ENCODE measurements at places on chromosomes 6 and 20.
A peak's percentile ranks its signal among the peaks of the same experiment; 100 is the strongest.

GRCh38 chr6:73203098-73203497, 22.2 kb downstream of the KHDC1L start:
- H3K36me3 ChIP-seq, result no peaks in the 10 kb centered on the region
- DNase-seq, result no peak
- H3K4me3 ChIP-seq, result no peak overlapping the region
- peaks cover 5% of the 10 kb centered on the region for H3K27me3 ChIP-seq
- H3K27ac ChIP-seq, result no peak overlapping the region
- no peaks in the 10 kb centered on the region for H3K4me1 ChIP-seq

GRCh38 chr20:64146301-64146935, 17.8 kb upstream of the MYT1 start:
- peaks cover 16% of the 10 kb centered on the region for H3K36me3 ChIP-seq
- DNase-seq, result no peak
- no peak overlapping the region for H3K4me3 ChIP-seq
- no peaks in the 10 kb centered on the region for H3K4me1 ChIP-seq

GRCh38 chr20:9068841-9069663, at the start of gene PLCB4:
PLCB4 (plus strand) TSS chr20:9069087; CDS start chr20:9307815, 238,728 bp downstream.
- peak within 1 kb of the TSS; percentile 80 for H3K4me3 ChIP-seq
- H3K4me1 ChIP-seq, result peaks cover 6% of the 10 kb centered on the region
- no peak within 1 kb of the TSS for H3K27ac ChIP-seq
- peaks cover 16% of the 10 kb centered on the region for H3K27me3 ChIP-seq
- H3K36me3 ChIP-seq, result peaks cover 5% of the 10 kb centered on the region

DNA sequence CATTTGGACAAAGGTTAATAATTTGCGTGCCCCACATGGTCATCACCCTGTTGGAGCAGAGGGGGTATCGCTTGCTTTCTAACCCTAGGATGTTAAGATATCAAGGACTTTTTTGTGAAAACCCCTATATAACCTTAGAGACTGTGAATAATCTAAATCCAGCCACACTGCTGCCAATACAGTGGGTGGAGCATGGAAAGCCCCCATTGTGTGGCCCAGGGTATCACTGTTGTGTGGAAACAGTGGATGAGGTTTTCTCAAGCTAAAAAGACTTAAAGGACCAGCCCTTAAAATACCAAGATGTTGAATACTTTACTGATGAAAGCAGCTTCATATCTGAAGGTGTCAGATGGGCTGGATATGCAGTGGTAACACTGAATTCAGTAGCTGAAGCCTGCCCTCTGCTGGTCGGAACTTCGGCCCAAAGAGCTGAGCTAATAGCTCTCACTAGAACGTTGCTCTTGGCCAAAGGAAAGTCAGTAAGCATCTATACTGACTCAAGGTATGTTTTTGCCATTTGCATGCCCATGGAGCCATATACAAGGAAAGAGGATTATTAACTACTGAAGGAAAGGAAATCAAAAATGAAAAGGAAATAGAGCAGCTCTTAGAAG, 695.2 kb downstream of the PHF3 start:
- H3K4me3 ChIP-seq, result no peak overlapping the region
- no peaks in the 10 kb centered on the region for H3K36me3 ChIP-seq
- no peaks in the 10 kb centered on the region for H3K4me1 ChIP-seq
- H3K27me3 ChIP-seq, result no peaks in the 10 kb centered on the region
- no peak overlapping the region for H3K27ac ChIP-seq

GRCh38 chr6:38445925-38446324, 193.8 kb downstream of the BTBD9 start:
- no peak overlapping the region for H3K4me3 ChIP-seq
- no peak for DNase-seq
- no peak overlapping the region for H3K27ac ChIP-seq
- no peaks in the 10 kb centered on the region for H3K27me3 ChIP-seq
- peaks cover 11% of the 10 kb centered on the region for H3K36me3 ChIP-seq

DNA sequence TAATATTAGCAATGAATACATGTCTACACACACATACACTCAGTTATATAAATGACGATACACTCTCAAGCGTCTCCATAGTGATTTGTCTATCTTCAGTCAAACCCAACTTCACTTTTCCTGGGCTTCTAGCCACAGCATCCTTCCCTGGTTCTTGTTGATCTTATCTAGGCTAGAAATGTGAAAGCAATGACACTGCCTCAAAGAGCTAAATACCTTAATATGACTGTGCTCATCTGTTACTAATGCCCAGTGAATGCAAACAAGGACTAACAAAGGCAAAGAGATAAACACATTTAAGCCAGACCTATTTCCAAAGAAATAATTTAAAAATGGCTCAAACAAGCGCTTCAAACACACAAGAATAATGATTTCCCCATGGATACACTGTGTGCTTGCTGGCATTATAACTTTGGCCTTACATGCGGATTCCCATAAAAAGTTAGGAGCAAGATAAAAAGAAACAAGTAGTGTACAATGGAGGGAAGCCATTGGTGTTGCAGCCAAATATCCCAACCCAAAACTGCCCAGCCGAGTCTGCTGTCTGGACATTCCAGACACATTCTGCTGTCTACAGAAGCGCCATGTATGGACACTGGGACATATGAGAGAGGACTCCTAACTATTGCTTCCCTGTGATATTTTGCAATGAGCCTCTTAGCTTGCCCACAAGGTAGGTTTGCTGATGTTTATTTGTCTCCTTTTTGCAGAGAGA, 19.5 kb upstream of the DAAM2 start:
- peaks cover 35% of the 10 kb centered on the region for H3K27me3 ChIP-seq
- no peaks in the 10 kb centered on the region for H3K36me3 ChIP-seq
- H3K27ac ChIP-seq, result no peak overlapping the region
- H3K4me1 ChIP-seq, result no peaks in the 10 kb centered on the region
- H3K4me3 ChIP-seq, result no peak overlapping the region

DNA sequence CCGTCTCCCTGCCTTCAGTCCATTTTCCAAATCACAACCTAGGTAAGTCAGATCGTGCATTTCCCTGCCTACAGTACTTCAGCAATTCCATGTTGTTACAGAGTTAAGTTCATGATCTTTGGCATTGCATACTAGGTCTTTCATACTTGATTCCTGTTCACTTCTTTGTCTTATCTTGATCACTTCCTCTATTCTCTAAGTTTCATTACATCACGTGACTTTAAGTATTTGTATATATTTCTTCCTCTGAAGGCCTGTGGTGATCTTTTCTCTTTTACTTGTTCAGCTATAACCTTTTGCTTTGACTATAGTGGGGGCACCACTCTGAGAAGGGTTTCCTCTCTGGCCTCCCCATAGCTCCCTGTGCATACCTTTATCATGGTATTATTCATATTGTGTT, 100.2 kb downstream of the TRMT11 start:
- peaks cover 11% of the 10 kb centered on the region for H3K4me1 ChIP-seq
- peak overlapping the region; percentile 53 for H3K4me3 ChIP-seq
- no peak for DNase-seq
- H3K27me3 ChIP-seq, result no peaks in the 10 kb centered on the region
- peaks cover 10% of the 10 kb centered on the region for H3K36me3 ChIP-seq
- H3K27ac ChIP-seq, result peak overlapping the region; percentile 33

DNA sequence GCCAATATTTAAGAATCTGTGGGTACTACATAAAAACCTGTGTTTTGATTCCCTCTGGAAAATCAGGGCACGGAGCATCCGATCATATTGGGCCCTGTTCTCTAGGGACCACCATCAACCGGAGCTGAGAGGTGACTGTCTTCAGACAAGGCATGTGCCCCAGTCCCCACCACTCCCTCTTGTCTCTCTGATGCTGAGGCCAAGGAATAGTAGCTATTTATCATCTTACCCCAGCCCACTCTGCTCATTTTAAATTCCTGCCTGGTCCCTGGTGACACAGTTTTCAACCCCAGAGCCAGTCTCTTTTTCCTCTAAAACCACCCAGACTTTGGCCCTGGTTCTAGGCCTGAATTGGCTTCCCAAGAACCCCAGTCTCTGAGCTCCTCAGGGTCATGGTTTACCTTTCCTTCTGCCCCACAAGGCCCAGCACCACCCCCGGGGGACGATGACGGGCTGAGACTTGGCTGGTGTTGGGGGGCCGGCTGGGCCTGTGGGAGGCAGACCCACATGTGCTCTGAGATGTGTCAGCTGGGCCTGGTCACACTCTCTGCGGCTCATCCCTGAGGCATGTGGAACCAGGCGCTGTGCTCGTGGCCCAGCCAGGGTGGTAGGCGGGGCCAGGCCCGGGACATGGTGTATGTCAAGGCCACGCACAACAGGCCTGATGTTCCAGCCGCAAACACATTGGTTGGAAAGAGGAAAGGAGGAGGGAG, 114.4 kb downstream of the CEBPB start:
- DNase-seq, result no peak
- no peaks in the 10 kb centered on the region for H3K36me3 ChIP-seq
- no peaks in the 10 kb centered on the region for H3K4me1 ChIP-seq
- H3K27me3 ChIP-seq, result peaks cover 10% of the 10 kb centered on the region
- no peak overlapping the region for H3K27ac ChIP-seq

DNA sequence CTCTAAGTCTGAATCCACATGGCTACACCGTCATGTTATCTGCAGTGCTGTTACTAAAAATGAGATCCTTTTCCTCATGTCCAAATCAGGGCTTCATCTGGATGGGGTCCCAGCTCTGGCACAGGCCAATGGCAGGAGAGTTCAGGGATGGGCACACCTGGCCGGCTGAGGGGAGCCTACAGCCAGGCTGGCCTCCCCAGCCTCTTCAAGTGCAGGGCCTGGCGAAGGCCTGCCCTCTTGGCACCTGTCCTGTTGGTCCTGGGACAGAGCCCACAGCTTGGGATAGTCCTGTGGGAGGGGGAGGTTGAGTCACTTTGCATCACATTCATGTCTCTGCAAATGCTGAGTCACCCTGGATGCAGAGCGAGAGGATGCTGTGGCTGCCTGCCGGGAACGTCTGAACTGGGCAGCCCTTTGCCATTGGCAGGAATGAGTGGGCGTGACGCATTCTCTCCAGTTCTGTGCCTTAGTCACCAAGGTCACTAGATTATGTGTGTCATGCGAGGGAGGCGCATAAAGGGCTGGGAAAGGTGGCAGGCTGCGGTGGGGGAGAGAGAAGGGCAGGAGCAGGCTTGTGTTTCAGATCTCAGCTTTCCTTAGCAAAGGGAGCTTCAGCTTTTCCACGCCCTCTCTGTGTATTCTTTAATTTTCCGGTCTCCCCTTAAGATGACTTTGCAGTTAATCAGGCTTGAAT, 223.2 kb upstream of the ECI2 start:
- H3K4me1 ChIP-seq, result peaks cover 27% of the 10 kb centered on the region
- H3K4me3 ChIP-seq, result no peak overlapping the region
- peaks cover 22% of the 10 kb centered on the region for H3K27me3 ChIP-seq
- H3K36me3 ChIP-seq, result peaks cover 22% of the 10 kb centered on the region
- no peak overlapping the region for H3K27ac ChIP-seq
- DNase-seq, result no peak

- peak overlapping the region; percentile 59 for H3K27ac ChIP-seq
- H3K36me3 ChIP-seq, result peaks cover 9% of the 10 kb centered on the region
- no peak for DNase-seq
- peaks cover 9% of the 10 kb centered on the region for H3K4me1 ChIP-seq
- H3K27me3 ChIP-seq, result no peaks in the 10 kb centered on the region
Observed at GRCh38 chr6:35059596-35060345, 81.4 kb downstream of the TCP11 start.

- H3K27ac ChIP-seq, result no peak overlapping the region
- H3K27me3 ChIP-seq, result no peaks in the 10 kb centered on the region
- H3K36me3 ChIP-seq, result peaks cover 8% of the 10 kb centered on the region
- peaks cover 5% of the 10 kb centered on the region for H3K4me1 ChIP-seq
- no peak for DNase-seq
Observed at GRCh38 chr6:56520218-56520617, 122.5 kb downstream of the DST start.

- H3K36me3 ChIP-seq, result no peaks in the 10 kb centered on the region
- DNase-seq, result peak; percentile 26
- H3K4me3 ChIP-seq, result peak overlapping the region; percentile 92
- peaks cover 25% of the 10 kb centered on the region for H3K4me1 ChIP-seq
- H3K27me3 ChIP-seq, result peaks cover 43% of the 10 kb centered on the region
Observed at GRCh38 chr6:107488174-107488874, 1.6 kb upstream of the SOBP start.

DNA sequence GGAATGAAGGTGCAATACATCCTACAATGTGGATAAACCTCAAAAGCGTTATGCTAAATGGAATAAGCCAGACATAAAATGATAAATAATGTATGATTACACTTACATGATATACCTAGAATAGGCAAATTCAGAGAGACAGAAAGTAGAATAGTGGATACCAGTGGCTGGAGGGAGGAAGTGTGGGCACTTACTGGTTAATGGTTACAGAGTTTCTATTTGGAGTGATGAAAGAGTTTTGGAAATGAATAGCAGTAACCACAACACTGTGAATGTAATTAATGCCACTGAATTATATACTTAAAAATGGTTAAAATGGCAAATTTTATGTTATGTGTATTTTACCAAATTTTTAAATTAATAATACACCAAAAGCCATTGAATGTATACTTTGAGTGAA, 71.4 kb upstream of the CST7 start:
- no peaks in the 10 kb centered on the region for H3K4me1 ChIP-seq
- no peak for DNase-seq
- no peak overlapping the region for H3K4me3 ChIP-seq

- no peak for DNase-seq
- H3K36me3 ChIP-seq, result no peaks in the 10 kb centered on the region
- H3K4me3 ChIP-seq, result no peak overlapping the region
- H3K27me3 ChIP-seq, result no peaks in the 10 kb centered on the region
- no peak overlapping the region for H3K27ac ChIP-seq
- no peaks in the 10 kb centered on the region for H3K4me1 ChIP-seq
Observed at GRCh38 chr6:124977067-124977908, 15.1 kb downstream of the RNF217 start.

GRCh38 chr6:165770397-165771082, 107.5 kb upstream of the PDE10A start:
- H3K27ac ChIP-seq, result no peak overlapping the region
- H3K4me1 ChIP-seq, result no peaks in the 10 kb centered on the region
- H3K27me3 ChIP-seq, result peaks cover 18% of the 10 kb centered on the region

GRCh38 chr20:14687313-14687712, 349.9 kb upstream of the FLRT3 start:
- DNase-seq, result no peak
- H3K4me3 ChIP-seq, result no peak overlapping the region
- H3K36me3 ChIP-seq, result no peaks in the 10 kb centered on the region
- no peaks in the 10 kb centered on the region for H3K27me3 ChIP-seq
- H3K27ac ChIP-seq, result no peak overlapping the region

- H3K27ac ChIP-seq, result no peak overlapping the region
- peaks cover 27% of the 10 kb centered on the region for H3K27me3 ChIP-seq
- H3K4me1 ChIP-seq, result peaks cover 4% of the 10 kb centered on the region
Observed at GRCh38 chr6:157689875-157690274, 133.2 kb upstream of the SNX9 start.

- no peaks in the 10 kb centered on the region for H3K4me1 ChIP-seq
- H3K36me3 ChIP-seq, result no peaks in the 10 kb centered on the region
- H3K27ac ChIP-seq, result no peak overlapping the region
Observed at GRCh38 chr6:112475083-112475482, 128.0 kb downstream of the RFPL4B start.
